Right atrium auricular region (tissue), 2 donors: ENCODE measurements at places on chromosomes 6 and 20. TPM values are rescaled to one million over a fixed set of nuclear protein-coding genes. Genes with fewer than 3 reads are reported as not detected.

RAET1E gene
- 0.52 TPM for total RNA-seq

GRCh38 chr20:59032713-59033059 is 551 bp upstream of the ATP5F1E start:
- peaks cover 50% of the 10 kb centered on the region for H3K36me3 ChIP-seq
- H3K27ac ChIP-seq: peak overlapping the region; percentile 90
- H3K4me3 ChIP-seq: peak overlapping the region; percentile 69
- H3K4me1 ChIP-seq: peaks cover 42% of the 10 kb centered on the region

- no peak overlapping the region for H3K27ac ChIP-seq
- H3K36me3 ChIP-seq: no peaks in the 10 kb centered on the region
- H3K27me3 ChIP-seq: no peaks in the 10 kb centered on the region
- no peaks in the 10 kb centered on the region for H3K4me1 ChIP-seq
- no peak for DNase-seq
Measured at GRCh38 chr6:167121335-167121841, 1.5 kb upstream of the CCR6 start.

DNA sequence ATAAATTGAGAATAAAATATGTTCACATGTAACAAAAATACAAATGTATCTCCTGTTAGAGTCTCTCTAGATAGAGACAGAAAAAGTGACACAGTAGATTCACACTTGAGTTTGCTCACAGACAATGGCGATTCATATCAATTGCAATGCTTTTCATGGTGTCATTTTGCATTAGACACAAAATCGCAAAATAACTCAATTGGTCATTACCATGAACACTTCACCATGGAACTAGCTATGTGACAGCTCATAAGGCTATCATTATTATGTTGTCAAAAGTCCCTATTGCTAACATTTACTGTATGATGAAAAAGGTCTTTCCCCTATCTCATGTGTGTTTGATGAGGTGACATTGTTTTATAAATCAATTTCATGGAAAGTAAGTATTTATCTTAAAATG is 249.5 kb upstream of the AGPAT4 start:
- no peaks in the 10 kb centered on the region for H3K27me3 ChIP-seq
- no peak for DNase-seq
- no peak overlapping the region for H3K27ac ChIP-seq
- no peaks in the 10 kb centered on the region for H3K36me3 ChIP-seq
- H3K4me1 ChIP-seq: no peaks in the 10 kb centered on the region
- no peak overlapping the region for H3K4me3 ChIP-seq

COL9A3 gene
- total RNA-seq: 5.7 TPM

PCMT1 gene
- total RNA-seq: 106 TPM

DNA sequence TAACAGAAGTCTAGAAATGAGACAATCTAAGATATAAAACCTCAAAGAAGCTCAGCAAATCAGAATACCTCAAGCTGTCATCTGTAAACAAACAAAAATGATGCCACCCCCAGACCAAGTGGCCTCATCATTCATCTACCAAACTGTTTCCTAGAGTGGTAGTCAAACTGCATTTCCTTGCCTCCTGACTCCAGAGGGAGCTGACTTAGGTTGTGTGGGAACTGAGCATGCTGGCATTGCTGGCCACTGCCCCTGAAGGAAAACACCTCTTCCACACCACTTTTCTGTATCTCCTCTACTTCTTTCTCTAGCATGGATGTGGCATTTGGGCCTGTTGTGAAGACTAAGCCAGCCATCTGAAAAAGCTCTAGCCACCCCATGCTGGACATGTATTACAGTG is 56.3 kb downstream of the ZHX3 start:
- H3K4me3 ChIP-seq: no peak overlapping the region
- H3K36me3 ChIP-seq: peaks cover 9% of the 10 kb centered on the region
- no peaks in the 10 kb centered on the region for H3K27me3 ChIP-seq
- DNase-seq: no peak
